ENCODE measurements at places on chromosomes 4 and X. TPM values are rescaled to one million over a fixed set of nuclear protein-coding genes. Genes with fewer than 3 reads are reported as not detected.

ARR3 gene
- not detected for total RNA-seq

DNA sequence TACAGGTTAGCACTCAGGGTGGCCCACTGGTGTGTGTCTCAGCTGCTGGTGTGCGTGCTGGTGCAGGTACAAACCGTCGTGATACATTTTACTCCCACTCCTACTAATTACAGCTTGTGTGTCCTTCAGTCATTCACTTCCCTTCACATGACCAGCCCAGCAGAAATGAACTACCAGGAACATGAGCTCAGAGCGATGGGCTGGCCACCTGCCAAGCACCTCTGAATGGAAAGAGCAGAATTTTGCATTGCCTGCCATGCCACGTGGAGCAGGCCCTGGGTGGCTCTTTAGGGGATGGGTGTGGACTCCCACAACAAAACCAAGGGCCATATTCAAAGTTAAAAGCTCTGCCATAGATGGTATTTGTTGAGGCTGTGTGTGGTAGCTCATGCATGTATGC, 58.9 kb upstream of the PGM2 start:
- no peak for DNase-seq

GRCh38 chrX:110226931-110227330, 91.0 kb downstream of the AMMECR1 start:
- DNase-seq = no peak

DNA sequence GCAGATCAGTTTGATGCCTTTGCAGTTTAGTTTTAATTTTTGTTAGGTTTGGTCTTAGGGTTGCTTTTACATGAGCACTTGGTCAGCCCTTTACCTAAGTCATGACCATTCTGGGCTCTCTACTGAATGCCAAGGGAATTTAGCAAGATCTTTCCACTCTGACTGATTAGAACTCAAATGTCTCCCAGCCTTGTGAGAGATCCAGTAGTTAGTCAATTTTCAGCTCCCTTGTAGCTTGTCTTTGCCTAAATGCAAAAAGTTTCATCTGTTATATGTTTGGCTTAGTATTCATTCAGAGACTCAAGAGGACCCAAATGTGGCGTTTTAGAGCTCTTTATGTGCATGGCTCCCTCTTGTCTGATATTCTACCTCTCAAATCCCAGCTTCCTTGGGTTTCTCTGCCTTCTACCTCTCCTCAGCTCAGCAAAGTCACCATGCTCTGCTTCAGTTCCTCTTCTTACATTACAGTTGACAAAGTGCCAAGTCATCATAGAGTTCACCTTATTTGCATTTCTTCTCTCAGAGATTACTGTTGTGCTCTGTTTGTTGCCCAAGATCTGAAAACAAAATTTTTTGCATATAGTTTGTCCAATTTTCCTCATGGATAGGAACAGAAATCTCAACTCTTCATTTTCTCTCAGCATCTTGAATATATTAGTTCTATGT, 17.5 kb upstream of the JAKMIP1 start:
- DNase-seq = no peak

KLHL8 gene
- 14.3 TPM for total RNA-seq

CCKAR gene
- not detected for total RNA-seq

All from B cell (primary cell).